ENCODE measurements at places on chromosomes 6 and 20.
A peak's percentile ranks its signal among the peaks of the same experiment; 100 is the strongest.

- peak; percentile 57 for DNase-seq
Measured at GRCh38 chr20:62872184-62872847, 10.7 kb upstream of the TCFL5 start.

GRCh38 chr6:20533746-20534294, 437 bp upstream of the CDKAL1 start:
- no peak for DNase-seq

GRCh38 chr6:12270551-12271230, 19.5 kb upstream of the EDN1 start:
- DNase-seq = no peak

DNA sequence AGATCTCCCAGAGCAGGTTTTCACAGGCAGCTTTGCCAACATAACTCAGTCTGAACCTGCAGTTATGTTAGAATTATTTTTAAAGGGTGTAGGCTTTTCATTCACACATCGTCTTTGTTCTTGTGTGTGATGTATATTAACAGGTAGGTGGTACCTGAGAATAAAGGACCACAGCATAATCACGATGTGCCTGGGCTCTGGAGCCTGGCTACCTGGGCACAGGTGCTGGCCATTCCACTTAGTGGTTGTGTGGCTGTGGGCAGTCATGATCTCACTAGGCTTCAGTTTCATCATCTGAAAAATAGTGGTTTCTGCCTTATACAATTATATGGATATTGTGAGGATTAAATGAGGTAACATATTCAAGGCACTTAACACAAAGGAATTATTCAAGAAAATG, 6.4 kb downstream of the CD109 start:
- no peak for DNase-seq

DNA sequence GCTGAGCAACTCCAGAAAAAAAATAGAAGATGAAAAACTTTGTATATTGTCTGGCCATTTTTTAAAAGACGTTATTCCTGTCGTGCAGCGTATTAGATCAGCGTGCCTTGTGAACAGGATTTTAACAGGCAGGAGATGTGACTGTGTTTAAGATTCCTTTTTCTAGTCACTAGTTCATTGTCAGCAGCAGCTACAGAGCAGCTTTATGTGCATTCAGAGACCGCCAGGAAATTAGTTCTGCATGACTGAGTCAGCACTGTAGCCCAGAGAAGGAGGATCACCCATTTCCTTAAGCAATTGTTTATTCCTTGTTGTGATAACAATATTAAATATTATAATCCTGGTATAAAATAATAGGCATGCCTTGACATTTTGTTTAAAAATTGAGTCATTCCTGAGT, 75.4 kb upstream of the ADGRB3 start:
- no peak for DNase-seq

- no peak for DNase-seq
Measured at GRCh38 chr6:167056370-167056769, 57.2 kb downstream of the CEP43 start.

GRCh38 chr6:1387876-1388629, 1.3 kb upstream of the FOXF2 start:
- no peak for DNase-seq

GRCh38 chr6:13767121-13767808, 47.1 kb downstream of the MCUR1 start:
- no peak for DNase-seq

DNA sequence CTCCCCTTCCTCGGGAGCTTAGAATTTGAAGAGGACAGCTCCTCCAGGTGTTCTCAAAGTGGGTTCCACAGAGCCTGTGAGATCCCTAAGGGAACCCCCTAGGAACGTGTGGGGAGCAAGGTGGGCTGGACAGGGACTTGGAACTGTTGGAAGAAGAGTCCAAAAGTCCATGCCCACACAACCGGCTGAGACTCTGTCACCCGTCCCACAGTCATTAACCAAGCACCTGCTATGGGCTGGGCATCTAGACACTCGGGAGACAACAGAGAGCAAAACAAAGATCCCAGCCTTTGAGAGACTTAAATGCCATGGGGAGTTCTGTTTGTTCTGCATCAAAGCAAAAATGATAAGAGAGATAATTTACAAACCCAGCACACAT, 51.9 kb upstream of the SAYSD1 start:
- DNase-seq = no peak

DNA sequence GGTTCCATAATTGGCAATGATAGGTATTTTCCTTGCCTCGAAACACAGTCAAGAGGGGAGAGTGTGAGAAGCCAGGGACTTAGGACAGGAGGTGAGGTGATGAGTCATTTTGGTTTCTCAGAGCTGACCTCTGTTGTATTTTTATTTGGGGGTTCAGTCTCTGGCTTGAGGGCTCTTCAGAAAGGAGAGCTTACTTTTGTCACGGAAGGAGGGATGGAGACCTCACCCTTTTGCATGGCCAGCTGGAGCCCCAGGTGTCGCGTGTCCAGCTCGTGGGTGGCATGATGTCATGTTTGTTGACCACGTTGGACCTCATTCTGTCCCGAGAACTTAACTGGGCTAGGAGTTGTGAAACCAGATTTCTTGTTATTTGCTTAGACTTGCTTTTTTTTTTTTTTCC, 293.9 kb downstream of the QKI start:
- no peak for DNase-seq

DNA sequence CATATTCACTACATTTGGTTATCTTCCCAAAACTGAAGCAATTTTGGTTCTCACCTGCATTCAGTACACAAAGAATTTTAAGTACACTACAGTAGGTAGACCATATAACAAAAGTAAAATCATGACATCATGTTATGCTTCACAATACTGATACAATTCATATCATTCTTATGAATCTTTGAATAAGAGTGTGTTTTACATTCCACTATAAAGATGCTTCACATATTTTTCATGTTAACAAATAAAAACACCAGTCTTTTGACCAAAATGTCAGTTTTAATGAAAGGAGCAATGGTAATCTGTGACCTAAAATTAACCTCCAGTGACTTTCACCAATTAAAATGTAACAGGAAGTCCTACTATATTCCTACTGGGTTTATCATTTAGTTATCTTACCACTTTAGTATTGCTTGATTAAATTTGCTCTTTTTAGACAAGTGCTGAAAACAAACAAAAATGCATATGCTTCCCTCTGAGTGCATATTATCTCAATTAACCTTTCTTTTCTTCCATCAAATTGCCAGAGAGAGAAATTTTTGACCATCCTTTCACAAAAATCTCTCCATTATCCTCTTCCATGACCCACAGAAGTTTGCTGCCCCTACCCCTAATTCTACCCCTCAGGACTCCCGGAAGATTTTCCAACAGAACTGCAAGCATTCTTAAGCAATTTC, 49.3 kb downstream of the PHIP start:
- no peak for DNase-seq

DNA sequence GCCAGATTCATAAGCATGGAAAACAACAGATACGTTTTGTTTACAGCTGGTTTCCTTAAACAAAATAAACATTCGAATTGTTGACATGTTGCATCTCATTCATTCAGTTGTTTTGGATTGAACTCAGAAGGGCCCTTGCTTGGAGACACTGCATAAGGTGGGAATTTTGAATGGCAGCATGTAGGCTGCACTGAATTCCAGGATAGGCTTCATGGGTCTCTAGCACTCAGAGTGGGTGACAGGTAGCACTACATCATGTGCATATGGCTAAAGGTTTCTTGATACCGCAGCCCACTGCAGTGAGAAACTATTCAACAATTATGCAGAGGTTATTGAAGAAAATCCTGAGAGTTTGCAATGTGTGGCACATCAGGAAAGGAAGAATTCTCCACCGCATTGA, 1.6 kb downstream of the BEND6 start:
- DNase-seq = no peak

DNA sequence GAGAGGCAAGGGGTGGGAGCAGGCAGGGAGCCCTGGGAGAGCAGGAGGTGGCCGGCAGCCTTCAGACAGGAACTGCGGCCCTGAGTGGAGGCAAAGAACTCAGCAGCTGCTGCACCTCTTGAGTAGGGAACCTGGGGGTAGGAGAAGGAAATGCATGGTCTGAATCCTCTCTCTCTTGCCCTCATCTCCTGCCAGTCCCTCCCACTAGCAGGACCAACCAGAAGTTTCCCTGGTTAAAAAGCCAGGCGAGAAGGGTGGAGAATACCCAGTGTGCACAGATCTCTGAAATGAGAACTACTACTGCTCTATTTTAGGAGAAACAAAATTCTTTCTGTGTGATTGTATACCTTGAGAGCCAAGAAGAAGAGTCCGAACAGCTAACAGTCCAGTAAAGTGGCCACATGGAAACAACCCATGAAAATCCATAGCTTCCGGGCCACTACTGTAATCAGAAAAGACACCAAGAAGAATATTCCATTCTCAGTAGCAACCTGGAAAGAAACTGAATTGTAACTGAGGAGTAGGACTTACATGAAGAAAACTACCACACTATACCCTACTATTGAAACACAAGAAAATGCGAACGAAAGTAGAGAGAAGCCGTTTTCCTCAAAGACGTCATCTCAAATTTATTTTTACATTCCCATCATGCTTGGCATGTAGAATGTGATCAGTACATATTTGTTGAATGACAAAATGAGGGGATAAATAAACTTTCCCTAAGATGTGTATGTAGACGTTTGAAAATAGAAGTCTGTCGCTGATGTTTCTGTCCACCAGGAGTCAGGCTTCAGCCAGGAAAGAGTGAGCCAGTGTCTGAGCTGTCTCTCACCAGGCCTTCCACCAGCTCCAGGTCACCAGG, 25.6 kb downstream of the WRNIP1 start:
- DNase-seq = peak; percentile 49

- no peak for DNase-seq
Measured at GRCh38 chr6:87197547-87197946, 42.2 kb downstream of the ZNF292 start.

- no peak for DNase-seq
Measured at GRCh38 chr20:57480444-57481160, 44.3 kb downstream of the CTCFL start.

GRCh38 chr6:140319209-140319608, 944.8 kb upstream of the CITED2 start:
- no peak for DNase-seq

DNA sequence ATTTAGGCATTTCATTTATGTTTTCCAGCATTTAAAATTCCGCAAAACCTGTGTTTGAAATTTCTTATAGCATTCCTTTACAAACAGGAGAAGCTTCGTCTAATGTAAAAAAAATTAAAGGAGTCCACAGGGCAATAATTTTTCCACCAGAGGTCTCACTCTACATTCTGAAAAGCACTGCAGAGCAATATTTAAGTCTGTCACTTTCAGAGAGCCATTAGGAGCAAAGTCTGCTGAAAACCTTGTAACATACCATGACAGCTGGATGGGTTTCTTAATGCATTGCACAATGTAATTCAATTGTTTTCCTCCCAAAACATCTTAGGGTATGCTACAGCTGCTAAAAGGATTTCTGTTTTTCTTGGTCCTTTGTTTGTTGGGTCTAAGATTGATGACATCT, 18.0 kb downstream of the BAG2 start:
- DNase-seq = peak; percentile 54

- peak; percentile 1 for DNase-seq
Measured at GRCh38 chr6:133198725-133199124, 42.4 kb upstream of the EYA4 start.

DNA sequence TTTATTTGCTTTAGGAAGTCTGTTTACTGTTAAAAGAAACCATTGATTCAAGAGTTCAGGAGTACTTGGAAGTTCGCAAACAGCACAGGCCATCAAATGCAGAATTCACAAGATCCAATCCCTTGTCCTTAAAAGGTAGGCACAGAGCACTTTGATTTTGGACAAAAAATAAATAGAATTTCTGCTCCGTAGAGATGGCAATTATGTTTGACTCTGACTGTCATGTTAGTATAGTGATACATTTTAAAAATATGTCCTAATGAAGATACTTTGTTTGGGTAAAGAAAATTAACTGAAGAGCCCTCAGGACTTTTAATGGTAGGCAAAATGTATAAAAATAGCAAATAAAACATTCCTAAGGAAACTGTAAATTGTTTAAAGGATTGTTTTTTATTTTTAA, 113.1 kb downstream of the JAG1 start:
- DNase-seq = no peak

DNA sequence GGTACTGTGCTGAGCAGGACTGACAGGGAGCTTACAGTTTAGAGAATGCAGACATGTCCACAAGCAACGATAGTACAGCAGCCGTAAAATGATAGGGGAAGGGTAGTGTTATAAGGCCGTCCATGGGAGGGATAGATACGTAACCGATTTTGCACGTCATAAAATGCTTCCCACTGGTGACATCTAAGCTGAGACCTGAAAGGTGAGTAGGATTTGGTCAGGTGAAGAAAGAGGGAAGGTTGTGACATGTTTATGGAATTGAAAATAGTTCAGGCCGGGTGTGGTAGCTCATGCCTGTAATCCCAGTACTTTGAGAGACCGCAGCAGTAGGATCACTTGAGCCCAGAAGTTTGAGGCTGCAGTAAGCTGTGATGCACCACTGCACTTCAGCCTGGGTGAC, 25.6 kb downstream of the SNX9 start:
- DNase-seq = no peak

DNA sequence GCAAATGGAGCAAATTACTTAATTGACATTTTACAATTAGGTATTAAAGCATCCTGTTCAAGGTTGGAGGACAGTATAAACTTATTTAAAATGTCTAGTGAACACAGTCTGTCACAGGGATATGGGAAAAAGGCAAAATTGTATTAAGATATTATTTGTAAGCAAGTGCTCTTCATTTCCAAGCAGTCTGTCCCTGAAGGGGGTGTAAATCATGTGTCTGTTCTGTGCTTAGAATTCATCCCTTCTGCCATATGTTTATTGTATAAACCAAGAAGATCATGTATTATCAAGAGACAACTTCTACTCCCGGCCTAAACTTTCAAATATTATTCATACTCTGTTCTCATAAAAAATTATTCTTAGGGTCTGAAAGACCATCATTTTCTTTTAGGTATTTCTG, 144.8 kb downstream of the BCKDHB start:
- no peak for DNase-seq

DNA sequence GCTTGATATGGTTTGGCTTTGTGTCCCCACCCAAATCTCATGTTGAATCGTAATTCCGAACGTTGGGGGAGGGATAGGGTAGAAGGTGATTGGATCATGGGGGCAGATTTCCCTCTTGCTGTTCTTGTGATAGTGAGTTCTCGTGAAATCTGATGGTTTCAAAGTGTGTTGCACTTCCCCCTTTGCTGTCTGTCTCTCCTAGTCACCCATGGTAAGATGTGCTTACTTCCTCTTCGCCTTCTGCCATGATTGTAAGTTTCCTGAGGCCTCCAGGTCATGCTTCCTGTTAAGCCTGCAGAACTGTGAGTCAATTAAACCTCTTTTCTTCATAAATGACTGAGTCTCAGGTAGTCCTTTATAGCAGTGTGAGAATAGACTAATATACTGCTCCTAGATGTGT, 19.9 kb downstream of the PFDN4 start:
- DNase-seq = no peak

DNA sequence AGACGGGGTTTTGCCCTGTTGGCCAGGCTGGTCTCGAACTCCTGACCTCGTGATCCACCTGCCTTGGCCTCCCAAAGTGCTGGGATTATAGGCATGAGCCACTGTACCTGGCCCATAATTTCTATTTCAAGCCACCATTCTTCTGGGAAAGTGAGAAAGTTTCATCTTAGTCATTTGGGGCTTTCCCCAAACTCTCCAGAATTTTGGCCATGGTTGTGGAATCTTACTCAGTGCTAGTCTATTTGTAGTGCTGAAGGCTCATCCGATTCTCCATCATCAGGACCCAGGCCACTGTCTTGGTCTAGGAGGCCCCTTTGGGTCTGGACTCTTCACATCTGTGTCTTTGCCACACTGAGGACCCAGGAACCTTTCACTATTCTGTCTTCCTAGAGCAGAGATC, 164.9 kb downstream of the EYA2 start:
- no peak for DNase-seq

All from T47D (cell line).